ENCODE measurements at places on chromosomes 13 and 19. TPM values are rescaled to one million over a fixed set of nuclear protein-coding genes. Genes with fewer than 3 reads are reported as not detected.
A peak's percentile ranks its signal among the peaks of the same experiment; 100 is the strongest.

- DNase-seq = no peak
Measured at GRCh38 chr19:7337380-7338194, 11.2 kb upstream of the ARHGEF18 start.

GRCh38 chr13:98083507-98083906 lies 59.4 kb upstream of the FARP1 start:
- no peak for DNase-seq

- DNase-seq = peak; percentile 70
Measured at GRCh38 chr13:66344805-66345517, 885.2 kb downstream of the PCDH9 start.

DNA sequence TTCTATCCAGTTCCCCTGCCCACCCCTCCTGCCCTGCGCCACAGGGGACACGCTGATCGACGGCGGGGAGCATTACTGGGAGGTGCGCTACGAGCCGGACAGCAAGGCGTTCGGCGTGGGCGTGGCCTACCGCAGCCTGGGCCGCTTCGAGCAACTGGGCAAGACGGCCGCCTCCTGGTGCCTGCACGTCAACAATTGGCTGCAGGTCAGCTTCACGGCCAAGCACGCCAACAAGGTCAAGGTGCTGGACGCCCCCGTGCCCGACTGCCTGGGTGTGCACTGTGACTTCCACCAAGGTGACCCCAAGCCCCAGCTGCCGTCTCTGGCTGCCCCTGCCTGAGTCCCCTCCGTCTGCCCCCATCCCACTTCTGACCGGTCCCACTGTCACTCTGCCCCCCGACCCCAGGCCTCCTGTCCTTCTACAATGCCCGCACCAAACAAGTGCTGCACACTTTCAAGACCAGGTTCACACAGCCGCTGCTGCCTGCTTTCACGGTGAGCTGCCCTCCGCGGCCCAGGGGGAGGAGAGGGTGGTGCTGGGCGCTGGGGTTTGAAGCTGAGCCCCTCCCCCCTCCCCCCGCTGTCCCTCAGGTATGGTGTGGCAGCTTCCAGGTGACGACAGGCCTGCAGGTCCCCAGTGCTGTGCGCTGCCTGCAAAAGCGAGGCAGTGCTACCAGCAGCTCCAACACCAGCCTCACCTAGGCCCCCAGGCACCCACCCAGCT lies 15.5 kb downstream of the STAP2 start:
- DNase-seq = no peak

Gene BCL3
- polyA plus RNA-seq = 4.9 TPM

DNA sequence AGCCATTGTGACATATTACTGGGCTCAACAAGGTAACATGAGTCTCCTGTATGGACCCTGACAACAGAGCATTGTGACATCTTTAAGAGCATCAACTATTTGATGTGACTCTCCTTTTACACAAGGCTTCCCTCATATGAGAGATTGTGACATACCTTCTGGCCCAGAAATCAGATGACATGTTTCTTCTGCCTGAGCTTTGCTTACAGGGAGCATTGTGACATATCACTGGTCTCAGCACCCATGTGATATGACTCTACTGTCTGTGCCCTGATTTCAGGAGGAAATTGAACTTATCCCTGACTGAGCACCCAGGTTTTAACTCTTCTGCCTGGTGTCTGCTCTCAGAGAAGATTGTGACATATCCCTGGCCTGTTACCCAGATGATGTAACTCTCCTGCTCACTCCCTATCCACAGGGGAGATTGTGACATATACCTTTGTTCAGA lies 15.9 kb upstream of the ZNF681 start:
- DNase-seq = no peak
